GM20000 (cell line): ENCODE measurements at places on chromosomes 7 and 10.

GRCh38 chr7:158263964-158264748 lies 323.5 kb downstream of the PTPRN2 start:
- DNase-seq, result no peak

- no peak for DNase-seq
Measured at GRCh38 chr7:2146676-2147472, 85.9 kb downstream of the MAD1L1 start.

DNA sequence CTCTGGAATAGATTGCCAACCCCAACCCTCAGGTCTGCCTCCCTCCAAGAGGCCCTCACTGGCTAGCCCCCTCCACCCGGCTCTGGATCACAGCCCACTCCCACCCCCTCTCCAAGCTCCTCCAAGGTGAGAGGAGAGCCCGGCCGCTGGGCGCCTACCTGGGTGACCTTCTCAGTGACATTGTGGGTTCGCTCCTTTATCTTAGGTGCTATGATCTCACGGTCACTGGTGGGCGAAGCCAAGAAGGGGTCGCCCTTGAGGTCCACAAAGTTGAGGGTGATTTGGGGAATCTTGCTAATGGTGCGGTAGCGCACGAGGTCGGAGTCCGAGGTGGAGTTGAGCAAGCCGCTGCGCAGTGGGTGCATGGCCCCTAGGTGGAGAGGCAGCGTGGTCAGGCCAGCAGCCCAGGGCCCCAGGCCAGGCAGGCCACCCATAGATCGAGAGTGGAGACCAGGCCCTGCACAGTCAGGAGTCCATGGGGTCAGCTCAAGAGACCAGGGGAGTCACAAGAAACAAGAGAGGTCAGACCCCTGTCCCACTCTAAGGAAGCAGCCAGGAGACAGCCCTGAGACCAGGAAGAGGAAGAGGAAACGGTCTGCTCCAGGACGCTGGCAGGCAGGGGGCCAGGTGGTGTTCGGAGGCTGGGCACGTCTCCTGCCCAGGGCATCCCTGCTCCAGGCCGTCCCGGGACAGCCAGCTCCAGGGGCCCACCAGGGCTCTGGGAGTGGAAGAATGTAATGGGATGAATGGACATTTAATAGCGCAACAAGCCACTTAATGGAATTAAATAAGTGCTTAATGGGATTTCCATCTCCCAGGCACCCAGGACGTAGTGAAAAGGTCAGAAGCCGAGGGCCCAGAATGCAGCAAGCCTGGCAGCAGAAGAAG lies 20.7 kb downstream of the KCNH2 start:
- no peak for DNase-seq

- no peak for DNase-seq
Measured at GRCh38 chr7:151461096-151461941, 21.4 kb upstream of the CRYGN start.

- DNase-seq, result no peak
Measured at GRCh38 chr10:31126593-31126992, 94.9 kb upstream of the ZNF438 start.

GRCh38 chr7:28165261-28165660 lies 15.3 kb downstream of the JAZF1 start:
- no peak for DNase-seq

DNA sequence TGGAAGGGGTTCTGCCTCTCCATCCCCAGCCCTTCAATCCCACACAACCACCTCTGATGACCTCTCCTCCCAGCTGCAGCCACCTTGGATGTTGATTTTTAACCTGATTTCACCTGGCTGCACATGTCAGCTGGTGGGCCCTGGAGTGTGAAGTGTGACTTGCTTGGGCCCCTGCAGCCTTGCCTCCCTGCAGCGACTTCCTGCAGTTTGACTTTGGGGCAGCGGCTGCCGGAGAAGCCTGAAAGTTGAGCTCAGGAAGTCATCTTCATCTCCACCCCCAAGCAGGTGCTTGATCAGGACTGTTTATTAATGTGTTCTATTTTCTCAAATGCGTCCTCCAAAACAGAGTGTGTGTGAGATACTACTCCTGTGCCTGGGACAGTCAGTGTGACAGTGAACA lies 675.2 kb upstream of the GALNT17 start:
- DNase-seq, result peak; percentile 12

DNA sequence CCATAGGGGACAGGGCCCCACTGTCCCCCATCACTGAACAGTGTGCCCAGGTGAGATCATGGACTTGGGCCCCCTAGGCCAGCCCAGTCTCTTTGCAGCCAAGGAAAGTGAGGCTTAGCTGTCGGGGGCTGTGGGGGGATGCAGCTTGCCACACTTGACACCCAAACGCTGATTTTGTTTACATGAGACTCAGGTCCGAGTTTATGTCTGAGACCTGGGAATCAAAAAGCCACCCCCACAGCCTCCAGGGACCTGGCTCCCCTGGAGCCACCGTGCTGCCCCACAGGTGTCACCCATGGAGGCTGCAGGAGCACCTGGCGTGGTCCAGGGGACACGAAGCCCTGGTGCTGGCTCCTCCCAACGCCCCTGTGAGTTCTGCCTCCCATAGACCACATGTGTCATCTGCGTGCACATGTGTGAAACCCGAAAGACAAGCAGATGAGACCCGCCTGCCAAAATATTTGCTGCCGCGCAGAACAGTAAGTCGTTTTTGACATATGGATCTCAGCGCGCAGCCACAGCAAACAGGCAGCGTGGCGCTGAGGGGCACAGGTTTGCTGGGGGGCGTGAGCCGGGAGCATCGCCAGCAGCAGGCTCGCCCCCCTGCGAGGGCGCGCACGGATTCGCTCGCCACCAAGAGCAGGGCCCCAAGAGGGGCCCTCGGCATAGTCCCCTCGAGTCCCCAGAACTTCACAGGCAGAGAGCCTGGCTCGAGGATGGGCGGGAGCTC lies 112.3 kb downstream of the LHPP start:
- no peak for DNase-seq

DNA sequence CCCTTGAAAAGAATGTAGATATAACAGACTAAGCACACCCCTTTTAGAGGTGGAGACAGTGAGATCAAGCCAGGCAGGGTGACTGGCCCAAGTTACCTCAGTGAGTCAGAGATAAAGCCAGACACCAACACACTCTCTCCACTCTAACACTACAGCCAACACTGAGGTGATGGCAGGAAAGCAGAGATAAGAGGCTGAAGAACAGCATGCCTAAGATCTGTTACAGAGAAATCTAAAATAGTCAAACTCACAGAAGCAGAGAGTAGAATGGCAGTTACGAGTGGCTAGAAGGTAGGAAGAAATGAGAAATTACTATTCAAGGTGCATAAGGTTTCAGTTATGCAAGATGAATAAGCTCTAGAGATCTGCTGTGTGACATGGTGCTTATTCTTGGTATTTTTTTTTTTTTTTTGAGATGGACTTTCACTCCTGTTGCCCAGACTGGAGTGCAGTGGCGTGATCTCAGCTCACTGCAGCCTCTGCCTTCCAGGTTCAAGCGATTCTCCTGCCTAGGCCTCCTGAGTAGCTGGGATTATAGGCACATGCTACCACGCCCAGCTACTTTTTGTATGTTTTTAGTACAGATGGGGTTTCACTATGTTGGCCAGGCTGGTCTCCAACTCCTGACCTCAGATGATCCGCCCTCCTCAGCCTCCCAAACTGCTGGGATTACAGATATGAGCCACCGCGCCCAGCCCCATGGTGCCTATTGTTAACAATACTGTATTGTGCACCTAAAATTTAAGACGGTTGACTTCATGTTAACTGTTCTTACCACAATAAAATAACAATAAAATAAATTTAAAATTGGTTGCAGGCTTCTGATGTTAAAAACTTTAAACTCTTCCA lies 28.7 kb downstream of the ICA1 start:
- no peak for DNase-seq

- no peak for DNase-seq
Measured at GRCh38 chr10:70551971-70552422, 50.5 kb downstream of the PRF1 start.

- DNase-seq, result no peak
Measured at GRCh38 chr10:101091546-101092290, 29.9 kb downstream of the KAZALD1 start.

GRCh38 chr7:9391221-9391620 lies 957.8 kb downstream of the NXPH1 start:
- no peak for DNase-seq

GRCh38 chr10:103534621-103535498 lies 41.4 kb downstream of the NEURL1 start:
- DNase-seq, result no peak

- DNase-seq, result no peak
Measured at GRCh38 chr7:125195156-125195555, 265.5 kb upstream of the POT1 start.

GRCh38 chr10:100733329-100733728 lies 12.1 kb upstream of the PAX2 start:
- DNase-seq, result no peak

- DNase-seq, result no peak
Measured at GRCh38 chr7:46450886-46451285, 529.8 kb upstream of the IGFBP3 start.

DNA sequence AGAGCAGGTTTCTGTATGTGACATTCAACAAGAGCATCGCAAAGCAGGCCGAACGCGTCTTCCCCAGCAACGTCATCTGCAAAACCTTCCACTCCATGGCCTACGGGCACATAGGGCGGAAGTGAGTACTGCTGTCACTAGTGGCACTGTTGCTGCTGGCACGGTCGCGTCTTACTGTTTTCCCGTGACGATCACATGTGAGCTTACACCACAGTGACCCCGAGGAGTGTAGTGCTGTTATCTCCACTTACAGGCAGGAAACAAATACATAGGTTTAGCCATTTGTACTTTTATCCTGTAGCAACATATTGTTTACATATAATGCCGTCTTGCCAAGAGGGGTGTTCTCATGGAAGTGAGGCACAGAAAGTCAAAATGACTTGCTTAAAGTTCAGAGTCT lies 25.4 kb downstream of the FBH1 start:
- DNase-seq, result no peak

DNA sequence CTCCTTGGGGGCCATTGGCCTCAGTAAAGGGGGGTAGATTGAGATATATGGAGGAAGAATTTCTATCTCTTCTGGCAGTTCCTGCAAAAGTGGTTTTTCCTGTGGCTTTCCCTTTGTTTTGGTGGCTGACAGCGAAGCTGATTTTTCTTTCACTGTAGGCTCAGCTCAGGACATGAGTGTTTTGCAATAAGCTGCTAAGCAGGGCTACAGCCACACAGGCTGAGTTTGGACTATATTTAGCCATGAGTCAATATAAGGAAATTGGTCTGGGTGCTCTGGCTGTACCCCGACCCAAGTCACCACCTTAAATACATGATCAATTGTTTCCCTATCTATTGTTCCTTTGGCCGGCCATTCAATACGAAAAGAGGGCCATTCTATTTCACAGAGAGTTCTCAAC lies 212.7 kb upstream of the KCND2 start:
- DNase-seq, result no peak

DNA sequence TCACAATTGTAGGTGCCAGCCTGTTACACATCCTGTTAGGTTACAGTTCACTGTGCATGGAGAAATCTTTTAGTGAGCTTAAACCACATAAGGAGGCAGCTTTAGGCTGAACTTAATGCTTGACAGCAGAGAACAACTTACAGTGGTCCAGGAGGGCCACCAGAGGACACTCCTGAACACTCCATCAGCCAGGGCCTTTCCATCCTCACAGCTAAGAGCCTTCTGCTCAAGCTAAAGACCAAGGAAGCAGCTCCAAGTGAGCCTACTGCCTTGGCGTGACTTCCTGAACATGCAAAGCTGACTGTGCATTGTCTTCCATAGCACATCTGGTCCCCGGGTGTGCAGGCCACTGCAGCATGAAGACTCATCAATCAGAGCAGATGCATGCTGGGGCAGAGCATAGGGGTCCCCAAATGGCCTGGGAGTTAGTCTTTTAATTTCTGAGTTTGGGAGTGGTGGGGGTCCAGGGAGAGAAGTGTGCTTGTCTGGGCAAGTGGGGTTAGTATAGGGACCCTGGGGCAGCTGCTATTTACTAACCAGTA lies 105.0 kb downstream of the ZNF248 start:
- no peak for DNase-seq

GRCh38 chr10:28169525-28169924 lies 133.3 kb downstream of the MPP7 start:
- DNase-seq, result no peak

GRCh38 chr7:142375710-142376313 lies 118.0 kb upstream of the PRSS58 start:
- DNase-seq, result no peak

GRCh38 chr7:27164367-27165088 lies 809 bp downstream of the HOXA9 start:
- no peak for DNase-seq

DNA sequence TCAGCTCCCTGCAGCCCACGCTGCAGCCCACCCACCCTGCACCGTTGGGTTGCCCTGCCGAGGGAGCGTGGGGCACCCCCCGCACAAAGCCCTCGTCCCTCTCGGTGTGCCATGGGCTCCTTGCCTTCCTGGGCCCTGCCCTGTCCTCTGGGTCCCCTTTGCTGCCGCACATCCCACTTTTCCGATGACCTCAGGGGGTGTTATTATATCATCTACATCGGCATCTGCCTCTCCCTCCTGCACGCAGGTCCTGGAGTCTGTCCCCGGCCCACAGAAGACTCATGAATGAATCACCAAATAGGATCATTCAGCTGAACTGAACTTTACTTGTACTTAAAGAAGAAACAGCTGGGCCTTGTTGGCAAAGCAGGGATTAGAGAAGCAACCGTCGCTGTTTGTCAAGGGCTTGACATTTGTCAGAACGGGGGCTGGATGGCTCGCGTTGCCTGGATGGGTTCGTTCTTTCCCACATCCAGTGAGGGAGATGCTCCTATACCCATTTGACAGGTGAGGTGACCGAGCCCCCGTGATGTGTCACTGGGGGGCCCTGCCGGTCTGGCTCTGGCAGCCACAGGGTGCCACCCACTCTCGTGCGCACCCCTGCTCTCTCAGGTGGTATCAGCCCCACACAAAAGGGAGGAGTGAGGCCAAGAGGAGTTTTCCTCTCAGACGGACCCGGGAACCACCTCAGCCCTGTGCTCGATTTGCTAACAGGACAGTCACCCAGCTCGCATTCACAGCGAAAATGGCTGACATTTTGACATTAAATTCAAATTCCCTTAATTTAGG lies 58.6 kb upstream of the EBF3 start:
- DNase-seq, result no peak

- no peak for DNase-seq
Measured at GRCh38 chr10:102935939-102936605, 18.0 kb downstream of the CNNM2 start.

DNA sequence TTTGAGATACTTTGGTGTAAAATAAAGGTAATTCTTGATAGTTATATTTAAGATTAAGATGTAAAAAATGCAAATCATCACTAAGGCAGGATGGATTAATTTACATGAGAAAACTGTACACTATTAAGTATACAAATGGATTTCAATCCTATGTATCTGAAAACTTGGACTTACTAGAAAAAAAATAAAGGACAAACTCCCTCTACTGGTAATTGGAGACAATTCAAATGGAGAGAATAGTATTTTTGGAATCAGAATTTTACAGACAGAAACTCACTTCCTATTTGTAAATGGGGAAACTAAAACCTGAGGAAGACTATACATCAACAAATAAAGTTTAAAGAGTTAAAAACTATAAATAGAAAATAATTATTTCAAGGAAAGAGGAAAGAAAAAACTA lies 62.6 kb downstream of the CUL2 start:
- no peak for DNase-seq
